ENCODE measurements at places on chromosomes 6 and 20.

DNA sequence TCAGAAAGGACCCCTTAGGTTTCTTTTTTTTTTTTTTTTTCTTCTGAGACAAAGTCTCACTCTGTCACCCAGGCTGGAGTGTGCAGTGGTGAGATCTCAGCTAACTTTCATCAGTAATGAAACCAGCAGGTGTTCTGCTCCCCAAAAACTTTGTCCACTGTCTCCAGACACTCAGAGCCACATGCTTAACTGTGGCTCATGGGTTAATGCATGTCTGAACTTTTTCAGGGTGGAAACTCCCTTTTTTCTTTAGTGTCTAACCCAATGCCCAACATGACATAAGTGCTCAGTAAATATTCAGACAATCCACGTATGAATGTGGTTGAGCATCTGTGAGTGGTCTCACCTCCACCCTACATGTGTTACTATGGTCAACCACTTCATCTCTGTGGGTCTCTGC, 45.4 kb downstream of the MYB start:
- no peak for DNase-seq

DNA sequence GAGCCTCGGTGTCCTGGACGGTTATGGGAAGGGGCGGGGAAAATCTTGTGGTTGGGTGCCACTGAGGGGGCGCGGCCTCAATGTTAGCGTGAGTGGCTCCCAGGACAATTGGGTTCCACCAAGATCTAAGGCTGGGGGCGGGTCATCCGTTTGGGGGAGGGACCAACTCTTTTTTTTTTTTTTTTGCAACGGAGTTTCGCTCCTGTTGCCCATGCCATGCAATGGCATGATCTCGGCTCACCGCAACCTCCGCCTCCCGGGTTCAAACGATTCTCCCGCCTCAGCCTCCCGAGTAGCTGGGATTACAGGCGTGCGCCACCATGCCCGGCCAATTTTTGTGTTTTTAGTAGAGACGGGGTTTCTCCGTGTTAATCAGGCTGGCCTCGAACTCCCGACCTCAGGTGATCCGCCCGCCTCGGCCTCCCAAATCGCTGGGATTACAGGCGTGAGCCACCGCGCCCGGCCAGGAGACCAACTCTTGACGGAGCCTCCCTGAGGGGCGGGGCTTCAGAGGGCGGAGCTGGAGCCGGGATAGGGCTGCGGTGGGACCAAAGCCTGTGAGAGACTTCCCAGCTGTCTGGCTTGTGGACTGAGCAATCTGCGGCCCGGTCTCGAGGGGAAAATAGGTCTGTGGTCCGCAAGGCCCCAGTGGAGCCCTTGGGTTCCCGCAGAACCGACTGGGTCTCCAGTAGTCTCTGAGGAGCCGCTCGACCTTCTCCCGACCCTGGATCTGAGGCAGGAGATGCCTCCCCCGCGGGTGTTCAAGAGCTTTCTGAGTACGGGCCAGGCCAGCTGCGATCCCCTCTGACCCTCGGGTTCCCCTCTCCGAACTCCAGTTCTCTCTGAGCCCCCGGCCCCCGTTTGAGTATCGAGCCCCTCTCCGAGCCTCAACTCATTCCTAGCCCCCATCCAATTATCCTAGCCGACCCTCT, 1.1 kb downstream of the SPAG4 start:
- peak; percentile 25 for DNase-seq

DNA sequence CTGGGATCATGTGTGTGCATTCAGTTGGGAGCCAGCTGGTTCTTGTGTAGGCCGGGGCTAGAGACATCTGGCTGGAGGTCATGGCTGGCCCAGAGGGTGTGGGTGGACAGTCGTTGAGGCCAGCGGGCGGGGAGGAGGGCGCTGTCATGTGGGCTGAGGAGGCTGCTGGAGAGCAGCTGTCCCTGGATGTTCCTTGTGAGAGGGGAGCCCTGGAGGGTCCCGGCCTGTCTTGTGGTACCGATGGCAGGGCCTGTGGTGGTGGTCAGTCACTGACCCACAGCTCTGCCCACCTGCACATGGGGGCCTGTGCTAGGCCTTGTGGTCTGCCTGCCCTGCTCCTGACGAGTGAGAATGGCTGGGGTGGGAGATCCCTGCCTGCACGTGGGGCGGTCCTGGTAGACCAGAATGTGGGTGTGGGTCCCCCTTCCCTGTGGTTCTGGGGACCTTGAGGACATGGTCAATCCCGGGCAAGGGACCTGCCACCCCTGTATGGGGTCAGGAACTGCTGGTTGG, 1.9 kb upstream of the C20orf204 start:
- no peak for DNase-seq

- no peak for DNase-seq
Measured at GRCh38 chr6:136803608-136804007, 11.3 kb upstream of the MAP3K5 start.

- DNase-seq, result no peak
Measured at GRCh38 chr20:40654876-40655275, 34.2 kb downstream of the MAFB start.

GRCh38 chr20:47150403-47151152, 205.9 kb downstream of the ZMYND8 start:
- peak; percentile 26 for DNase-seq

- DNase-seq, result no peak
Measured at GRCh38 chr6:13457577-13457976, 29.8 kb downstream of the GFOD1 start.

GRCh38 chr6:47715782-47716181, 17.4 kb downstream of the ADGRF4 start:
- no peak for DNase-seq

DNA sequence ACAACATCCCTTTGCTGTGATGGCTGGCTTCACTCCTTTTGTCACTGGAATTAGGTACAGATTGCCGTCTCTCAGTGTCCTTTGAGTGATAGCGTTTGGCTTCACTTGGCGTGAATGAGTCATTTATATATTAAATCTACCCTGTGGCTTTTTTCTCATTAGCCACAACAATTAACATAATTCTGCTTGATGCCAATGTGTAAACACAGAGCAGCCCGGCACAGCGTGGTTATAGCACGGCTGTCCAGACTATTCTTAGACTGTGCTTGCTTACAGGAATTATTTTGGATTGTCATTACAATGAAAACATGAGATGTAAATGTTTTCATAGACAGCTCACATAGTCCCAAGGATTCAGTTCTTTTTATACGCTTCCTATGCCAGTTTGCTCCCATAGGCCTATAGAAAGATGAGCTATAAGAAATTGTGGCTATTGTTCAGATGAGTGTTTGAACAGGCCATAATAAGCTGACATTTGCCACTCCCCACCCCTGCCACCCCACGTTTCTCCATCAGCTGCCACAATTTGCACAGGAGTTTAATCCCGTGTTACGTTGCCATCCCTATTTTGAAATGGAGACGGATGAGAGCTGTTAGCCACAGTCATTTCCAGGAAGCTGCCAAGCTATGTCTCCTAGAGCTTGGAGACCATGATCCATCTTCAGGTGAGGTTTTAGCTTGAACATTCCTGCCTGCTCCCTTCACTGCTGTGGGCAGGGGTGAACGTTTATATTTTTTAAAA, 65.9 kb downstream of the PPP1R14C start:
- DNase-seq, result no peak

- peak; percentile 86 for DNase-seq
Measured at GRCh38 chr20:31547017-31547675, 32.9 kb downstream of the HM13 start.

GRCh38 chr6:41156771-41157170, 2.6 kb upstream of the TREML1 start:
- DNase-seq, result no peak

DNA sequence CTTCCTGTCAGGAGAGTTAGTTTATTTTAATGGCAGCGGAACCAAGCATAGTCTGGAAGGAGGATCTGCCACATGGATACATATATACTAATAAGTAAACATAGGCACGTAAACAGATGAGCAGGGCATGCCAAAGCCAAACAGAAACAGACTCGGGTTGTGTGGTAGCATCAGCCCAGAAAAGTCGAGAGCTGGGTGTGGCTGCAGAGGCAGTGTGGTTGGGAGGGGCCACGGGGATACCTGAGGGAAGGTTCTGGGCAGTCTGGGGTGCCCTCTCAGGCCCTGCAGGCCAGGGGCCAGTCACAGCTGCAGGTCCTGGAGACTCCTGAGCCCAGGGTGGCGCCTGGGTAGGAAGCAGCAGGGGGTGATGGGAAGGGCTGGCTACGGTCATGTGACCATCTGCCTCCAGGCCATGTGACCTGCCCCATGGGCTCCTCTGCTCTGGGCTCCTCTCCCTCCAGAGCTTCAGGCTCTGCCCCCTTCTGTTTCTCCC, 42.8 kb upstream of the MRPS10 start:
- no peak for DNase-seq

DNA sequence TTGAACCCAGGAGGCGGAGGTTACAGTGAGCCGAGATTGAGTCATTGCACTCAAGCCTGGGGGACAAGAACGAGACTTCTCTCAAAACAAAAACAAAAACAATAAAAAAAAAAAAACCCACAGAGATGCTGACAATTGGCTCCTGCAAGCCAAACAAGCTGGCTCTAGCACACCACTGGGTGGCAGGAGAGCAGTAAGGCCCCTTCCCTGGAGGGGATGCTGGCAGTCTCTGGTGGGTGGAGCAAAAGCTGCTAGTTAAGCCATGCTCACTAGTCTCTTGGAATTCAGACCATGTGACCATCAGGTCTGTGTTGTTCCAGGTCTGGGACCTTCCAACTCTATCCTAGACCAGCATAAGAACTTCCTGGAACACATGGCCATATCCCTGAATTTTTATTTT, 18.9 kb upstream of the DSN1 start:
- no peak for DNase-seq

- DNase-seq, result no peak
Measured at GRCh38 chr20:37944456-37944981, 41.6 kb downstream of the VSTM2L start.

GRCh38 chr20:31605902-31606803, 1.1 kb downstream of the ID1 start:
- DNase-seq, result no peak

GRCh38 chr6:203661-204060, 88.6 kb upstream of the DUSP22 start:
- no peak for DNase-seq

DNA sequence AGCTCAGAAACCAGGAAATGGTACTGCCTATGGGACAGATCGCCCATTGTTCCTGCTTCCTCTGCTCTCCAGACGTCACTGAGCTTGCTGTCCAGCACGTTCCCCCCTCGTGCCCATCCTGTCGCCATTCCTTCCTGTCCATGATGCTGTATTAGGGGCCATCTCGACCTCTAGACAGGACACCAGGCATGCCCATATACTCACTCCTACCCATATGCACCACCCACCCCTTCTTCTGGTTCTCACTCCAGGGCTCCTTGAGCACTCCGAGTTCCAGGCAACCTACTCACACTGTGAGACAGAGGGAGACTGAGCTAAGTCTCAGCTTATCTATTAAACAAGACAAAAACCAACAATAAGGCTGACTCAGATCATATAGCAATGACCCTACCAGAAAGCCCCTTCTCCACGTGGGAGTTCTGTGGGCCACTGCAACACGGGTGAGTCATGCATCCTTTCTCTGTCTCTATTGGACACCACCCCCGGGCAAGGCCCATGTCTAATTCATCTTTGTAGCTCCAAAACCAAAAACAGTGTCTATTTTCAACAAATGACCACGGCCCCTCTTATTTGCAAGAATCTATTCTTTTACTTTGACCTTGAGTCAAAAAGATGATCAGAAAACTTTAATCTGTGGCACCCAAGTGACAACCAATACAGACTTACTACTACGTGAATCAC, 65.7 kb downstream of the PSMG4 start:
- DNase-seq, result no peak

DNA sequence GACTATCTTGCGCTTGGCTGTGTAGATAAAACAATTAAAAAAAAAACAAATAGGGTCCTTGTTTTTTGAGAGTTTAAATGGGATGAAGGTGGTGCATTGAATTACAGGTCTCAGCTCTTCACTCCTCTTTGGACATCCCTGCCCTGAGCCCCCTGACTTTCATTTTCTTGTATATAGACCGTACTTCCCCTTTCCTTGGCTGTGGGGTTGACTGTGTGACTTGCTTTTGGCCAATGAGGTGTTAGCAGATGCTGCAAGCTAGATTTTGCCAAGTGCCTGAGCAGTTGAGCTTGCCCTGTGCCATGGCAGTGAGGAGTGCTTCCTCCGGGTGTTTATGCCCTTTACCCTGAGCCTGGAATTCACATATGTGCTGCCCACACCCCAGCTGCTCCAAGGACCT, 386.1 kb upstream of the ZFP64 start:
- DNase-seq, result no peak

DNA sequence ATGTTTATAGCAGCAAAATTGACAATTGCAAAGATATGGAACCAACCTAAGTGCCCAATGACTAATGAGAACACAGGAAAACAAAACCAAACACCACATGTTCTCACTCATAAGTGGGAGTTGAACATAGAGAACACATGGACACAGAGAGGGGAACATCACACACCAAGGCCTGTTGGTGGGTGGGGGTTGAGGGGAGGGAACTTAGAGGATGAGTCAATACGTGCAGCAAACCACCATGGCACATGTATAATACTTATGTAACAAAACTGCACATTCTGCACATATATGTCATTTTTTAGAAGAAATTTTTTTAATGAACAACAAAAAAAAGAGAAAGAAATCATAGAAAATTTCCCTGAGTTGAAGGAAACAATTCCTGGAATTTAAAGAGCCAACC, 3.9 kb downstream of the EPM2A start:
- no peak for DNase-seq

DNA sequence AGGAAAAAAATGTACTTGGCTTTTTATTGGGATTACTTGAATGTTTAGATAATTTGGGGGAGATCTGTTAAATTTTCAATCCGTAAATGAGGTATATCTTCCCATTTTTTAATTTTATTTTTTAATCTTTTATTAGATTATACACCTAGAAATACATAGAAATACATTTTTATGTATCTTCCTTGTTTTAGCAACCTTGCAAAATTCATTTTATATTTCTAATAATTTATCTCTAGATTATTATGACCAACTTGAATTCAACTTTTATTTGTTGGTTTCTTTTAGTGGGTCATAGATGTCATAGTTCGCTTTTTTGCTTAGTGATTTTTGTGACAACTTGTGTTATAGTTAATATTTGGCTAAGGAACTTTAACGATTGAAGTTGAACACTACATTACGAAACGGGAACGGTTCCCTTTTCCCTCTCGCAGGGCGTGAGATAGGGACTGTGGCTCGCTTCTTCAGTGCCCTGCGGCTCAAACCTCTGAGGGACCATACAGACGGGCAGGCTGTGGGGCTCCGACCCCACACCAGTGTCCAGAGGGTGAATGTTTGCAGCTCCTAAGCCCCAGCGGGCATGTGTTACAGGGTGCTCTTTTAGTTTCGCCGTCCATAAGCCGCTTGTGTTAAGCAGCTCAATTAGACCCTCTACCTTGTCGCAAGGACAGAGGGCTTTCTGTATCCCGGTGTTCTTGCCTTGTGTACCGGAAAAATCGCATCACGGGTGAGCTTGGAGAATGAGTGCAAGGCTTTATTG, 53.8 kb downstream of the PRND start:
- no peak for DNase-seq

GRCh38 chr6:169189182-169189581, 64.5 kb downstream of the THBS2 start:
- DNase-seq, result no peak

GRCh38 chr6:161216616-161217205, 57.1 kb downstream of the AGPAT4 start:
- DNase-seq, result no peak
